ENCODE measurements at places on chromosomes 12 and 14.

- DNase-seq = no peak
Measured at GRCh38 chr12:115934046-115934445, 343.4 kb downstream of the MED13L start.

DNA sequence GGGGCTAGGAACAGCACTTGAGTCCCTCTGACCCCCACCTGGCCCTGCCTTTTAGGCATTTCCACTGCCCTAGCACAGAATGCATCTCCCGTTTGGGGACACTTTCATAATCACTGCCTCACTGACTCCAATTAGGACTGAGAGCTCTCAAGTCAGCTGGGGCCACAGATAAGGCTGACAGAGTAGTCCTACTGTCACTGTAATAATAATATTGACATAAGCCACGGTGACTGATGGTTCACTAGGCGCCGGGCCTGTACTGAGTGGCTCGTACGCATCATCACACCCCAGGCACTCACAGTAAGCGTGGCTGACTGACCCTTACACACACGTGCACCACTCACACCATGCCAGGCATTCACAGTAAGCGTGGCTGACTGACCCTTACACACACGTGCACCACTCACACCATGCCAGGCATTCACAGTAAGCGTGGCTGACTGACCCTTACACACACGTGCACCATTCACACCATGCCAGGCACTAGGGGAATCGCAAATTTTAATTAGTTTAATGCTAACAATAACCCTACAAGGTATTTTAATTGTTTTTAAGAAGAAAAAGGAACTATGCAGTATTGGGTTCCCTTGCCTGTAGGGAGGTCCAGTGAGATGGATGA lies 87.7 kb downstream of the CHGA start:
- no peak for DNase-seq

- DNase-seq = no peak
Measured at GRCh38 chr14:22838631-22839041, 2.3 kb downstream of the MMP14 start.

GRCh38 chr14:94021001-94021400 lies 5.1 kb upstream of the OTUB2 start:
- DNase-seq = no peak

GRCh38 chr12:51823875-51824565 lies 24.5 kb downstream of the FIGNL2 start:
- DNase-seq = peak; percentile 21

- DNase-seq = no peak
Measured at GRCh38 chr12:91922674-91923073, 223.0 kb downstream of the BTG1 start.

DNA sequence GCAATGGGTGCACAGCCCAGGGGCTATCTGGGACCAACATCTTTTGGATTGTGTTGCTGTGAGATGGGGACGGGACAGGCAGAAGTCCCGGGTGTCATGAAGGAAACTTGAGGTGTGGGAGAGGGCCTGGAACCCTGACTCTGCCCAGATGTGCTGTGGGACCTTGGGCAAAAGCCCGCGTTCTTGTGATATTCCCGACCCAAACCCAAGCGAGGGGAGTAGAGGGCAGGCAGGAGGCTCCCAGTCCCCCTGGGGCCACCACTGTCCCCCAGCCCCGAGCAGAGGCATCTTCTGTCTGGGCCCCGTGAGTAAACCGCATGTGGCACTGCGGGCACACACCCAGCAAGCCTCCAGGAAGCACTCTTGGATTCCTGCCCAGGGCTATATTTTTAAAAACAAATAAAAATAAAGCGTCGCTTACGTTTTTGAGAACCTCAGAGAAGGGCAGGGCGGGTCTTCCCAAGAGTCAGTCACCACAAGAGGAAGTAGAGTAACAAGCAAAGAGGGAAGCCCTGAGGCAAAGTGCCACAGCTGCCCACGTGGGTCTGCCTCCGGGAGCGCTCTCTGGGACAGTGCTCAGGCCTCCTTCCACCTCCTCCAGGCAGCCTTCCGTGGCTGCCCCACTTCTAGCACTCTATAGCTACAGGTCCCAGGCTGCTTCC lies 39.5 kb downstream of the BEGAIN start:
- no peak for DNase-seq
